ENCODE measurements at places on chromosomes 16 and 17.

DNA sequence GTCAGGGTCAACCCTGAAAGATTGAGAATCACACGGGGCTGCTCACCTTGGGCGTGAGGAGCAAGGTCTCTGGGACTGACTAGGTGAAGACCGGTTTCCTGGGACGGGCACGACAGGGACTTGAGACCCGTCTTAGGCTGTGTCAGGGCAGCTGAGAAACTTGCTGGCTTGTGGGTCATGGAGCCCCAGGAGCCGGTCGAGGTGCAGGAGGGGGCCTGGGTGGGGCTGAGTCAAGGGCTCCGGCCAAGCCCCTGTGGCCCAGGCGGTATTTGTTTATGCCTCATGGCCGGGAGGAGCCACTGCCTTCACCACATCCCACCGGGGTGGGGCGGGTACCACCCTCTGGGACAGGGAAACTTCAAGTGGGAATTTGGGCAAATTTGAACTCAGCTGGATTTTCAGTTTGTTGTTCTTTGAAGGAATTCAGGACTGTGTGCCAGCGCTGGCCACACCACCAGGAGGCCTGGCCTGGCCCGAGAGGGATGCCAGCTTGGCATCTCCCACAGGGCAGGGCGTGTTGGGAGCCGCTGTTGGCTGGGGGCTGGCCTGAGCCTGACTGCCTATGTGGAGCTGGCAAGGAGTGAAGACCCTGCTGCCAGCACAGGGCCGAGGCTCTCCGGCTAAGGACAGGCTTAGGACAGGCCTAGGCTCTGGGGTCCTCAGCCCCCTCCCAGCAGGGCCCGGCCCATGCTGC, 116.1 kb downstream of the METRNL start:
- DNase-seq: no peak

- DNase-seq: no peak
Measured at GRCh38 chr17:78342449-78343186, 17.3 kb downstream of the SOCS3 start.

GRCh38 chr17:54968988-54969332, 395 bp downstream of the STXBP4 start:
- peak; percentile 68 for DNase-seq

GRCh38 chr17:70138291-70138865, 31.0 kb upstream of the KCNJ2 start:
- no peak for DNase-seq

DNA sequence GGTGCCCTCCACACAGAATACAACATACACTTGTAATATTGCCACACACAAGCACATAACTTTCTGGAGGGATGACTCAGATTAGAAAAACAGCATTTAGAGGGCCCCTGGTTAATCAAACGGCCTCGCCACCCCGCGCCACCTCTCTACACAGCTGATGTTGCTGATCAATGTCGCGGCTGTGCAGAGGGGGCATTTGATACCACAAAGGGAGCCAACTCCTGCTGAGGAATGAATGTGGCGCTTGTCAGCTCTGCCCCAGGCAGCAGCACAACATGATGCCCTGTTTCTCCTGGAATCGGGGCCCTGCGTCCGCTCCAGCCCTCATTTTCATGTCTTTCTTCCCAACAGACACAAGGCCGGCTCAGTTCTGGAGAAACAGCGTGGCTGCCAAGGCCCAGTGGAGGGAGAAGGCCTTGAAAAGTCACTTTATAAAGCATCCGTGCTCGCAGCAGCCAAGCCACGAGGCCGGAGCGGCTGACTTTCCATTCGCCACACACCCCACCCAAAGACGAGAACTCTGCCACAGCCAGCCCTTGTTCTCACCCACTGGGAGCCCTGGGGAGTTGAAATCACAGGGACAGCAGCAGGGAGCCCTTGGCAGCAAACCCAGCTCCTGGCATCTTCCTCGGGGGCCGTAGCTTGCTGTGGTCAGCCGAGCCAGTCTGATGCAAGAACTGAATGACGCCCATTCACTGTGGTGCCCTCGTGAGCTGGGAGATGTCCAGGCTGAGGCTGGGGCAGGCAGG, 65.6 kb downstream of the XYLT1 start:
- no peak for DNase-seq

GRCh38 chr17:50798424-50799288, 31.3 kb upstream of the ANKRD40CL start:
- no peak for DNase-seq

GRCh38 chr16:74215249-74215648, 81.4 kb upstream of the PSMD7 start:
- DNase-seq: no peak

- DNase-seq: no peak
Measured at GRCh38 chr17:64739316-64740058, 77.4 kb upstream of the SMURF2 start.

DNA sequence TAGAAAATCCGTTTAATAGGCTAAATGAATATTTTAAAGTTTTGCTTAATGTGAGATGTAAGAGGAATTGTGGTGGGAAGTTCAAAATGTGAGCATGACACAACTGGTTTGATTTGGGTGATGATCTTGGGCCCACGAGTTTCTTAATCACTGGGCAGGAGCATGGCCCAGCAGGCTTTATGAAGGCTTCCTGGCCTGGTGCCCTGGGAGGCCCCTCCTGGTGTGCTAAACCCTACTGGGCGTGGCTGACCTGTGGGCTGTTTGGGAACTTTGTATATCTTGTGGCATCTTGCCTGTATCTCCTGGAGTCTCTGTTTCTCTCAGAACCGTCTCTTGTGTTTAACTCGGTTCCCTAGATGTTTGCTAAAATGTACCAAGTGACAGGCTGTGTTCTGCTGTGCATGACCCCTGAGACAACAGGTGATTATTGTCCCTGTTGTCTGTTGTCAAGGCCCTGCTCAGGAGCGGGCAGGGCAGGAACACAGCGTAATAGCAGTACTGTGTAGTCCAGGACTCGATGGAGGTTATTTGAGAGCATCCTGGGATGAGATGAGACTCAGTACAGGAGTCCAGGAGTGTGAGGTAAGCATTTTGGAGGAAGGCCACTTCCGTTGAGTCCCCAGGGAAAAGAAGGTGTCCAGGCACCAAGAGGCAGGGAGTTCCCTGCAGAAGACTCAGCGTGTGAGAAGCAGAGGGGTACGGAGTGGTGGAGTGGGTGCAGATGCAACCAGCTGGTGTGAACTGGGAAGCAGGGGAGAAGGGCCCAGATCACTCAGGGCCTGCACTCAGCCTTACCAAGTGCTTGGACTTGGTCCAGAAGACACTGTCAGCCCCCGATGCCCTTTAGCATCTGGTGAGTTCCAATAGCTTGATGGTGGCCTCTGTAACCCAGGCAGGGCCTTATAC, 48.5 kb downstream of the B9D1 start:
- no peak for DNase-seq

DNA sequence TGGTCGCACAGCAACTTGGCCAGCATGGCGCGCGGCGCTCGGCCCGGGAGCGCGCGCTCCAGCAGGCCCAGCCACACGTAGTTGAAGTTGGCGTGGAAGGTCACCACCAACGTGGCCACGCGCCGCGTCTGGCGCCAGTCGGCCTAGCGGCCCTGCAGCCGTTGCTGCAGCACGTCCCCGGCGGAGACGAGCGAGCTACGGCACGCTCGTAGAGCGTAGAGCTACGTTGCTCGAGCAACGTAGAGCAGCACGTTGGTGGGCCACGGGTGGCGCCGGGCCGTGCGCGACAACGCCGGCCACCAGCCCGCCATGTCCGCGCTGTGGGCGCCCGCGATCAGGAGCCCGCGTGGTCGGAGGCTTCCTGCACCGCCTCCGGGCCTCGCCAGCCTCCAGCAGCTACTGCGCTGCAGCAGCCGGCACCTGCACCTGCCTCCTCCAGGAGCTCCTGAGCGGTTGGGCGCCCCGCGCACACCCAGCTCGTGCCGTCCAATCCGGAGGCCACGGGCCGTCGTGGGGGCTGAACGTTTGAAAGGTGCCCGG, 13.4 kb upstream of the SULT1A1 start:
- DNase-seq: no peak

DNA sequence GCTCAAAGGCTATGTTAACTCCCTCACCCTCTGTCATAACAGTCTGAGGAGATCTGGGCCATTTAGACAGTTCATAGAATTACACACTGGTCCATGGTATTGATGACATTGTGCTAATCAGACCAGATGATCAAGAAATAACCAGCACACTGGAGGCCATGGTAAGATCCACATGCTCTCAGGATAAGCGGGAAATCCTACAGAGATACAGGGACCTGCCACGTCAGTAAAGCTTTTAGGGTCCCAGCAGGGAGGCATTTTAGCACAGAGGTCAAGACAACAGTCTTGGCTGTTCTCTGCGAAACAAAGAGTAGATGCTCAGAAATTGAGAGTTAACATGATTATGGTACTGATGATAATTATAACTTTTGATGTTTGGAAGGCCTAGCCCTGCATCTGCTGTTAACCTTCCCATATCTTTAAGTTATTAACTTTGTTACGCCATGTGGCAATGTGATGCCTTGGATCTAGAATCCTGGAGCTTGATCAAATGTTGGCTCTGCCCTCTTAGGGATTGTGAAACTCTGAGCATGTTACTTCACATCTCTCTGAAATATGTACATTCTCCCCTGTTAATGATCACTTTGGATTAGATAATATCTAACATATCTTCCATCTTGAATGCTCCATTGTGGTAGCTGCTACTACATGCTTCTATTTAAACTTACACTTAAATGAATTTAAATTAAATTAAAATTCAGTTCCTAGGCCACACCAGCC, 172.0 kb upstream of the SOX9 start:
- no peak for DNase-seq

GRCh38 chr16:62036101-62036801, at the start of gene CDH8:
Gene CDH8 (minus strand): TSS chr16:62036438. CDS start chr16:62021403, 15,035 bp downstream.
- no peak for DNase-seq

GRCh38 chr17:57273490-57273889, 17.2 kb downstream of the MSI2 start:
- DNase-seq: no peak

DNA sequence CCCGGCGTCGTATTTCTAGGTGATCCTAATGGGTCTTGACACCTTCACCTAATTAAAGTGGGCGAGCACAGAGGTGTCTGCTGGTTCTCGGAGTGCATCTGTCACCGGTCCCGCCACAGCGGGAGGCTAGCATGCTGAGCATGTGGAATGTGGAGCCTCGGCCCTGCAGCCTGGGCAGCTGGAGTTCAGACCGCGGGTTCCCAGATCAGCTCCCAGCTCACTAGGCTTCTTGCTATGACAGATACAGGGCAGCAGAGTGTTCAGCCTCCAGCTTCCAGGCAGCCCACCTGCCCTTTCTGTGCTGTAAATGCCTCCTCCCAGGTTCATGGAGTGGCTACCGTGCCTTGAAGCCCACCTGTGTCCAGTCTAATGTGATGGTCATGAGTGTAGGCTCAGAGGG, 166.7 kb downstream of the CPPED1 start:
- DNase-seq: no peak

- DNase-seq: peak; percentile 41
Measured at GRCh38 chr17:50841949-50842354, 6.6 kb downstream of the WFIKKN2 start.

GRCh38 chr17:4090898-4091297, 51.9 kb downstream of the ZZEF1 start:
- DNase-seq: no peak

- no peak for DNase-seq
Measured at GRCh38 chr17:56973520-56973919, 4.4 kb upstream of the SCPEP1 start.

DNA sequence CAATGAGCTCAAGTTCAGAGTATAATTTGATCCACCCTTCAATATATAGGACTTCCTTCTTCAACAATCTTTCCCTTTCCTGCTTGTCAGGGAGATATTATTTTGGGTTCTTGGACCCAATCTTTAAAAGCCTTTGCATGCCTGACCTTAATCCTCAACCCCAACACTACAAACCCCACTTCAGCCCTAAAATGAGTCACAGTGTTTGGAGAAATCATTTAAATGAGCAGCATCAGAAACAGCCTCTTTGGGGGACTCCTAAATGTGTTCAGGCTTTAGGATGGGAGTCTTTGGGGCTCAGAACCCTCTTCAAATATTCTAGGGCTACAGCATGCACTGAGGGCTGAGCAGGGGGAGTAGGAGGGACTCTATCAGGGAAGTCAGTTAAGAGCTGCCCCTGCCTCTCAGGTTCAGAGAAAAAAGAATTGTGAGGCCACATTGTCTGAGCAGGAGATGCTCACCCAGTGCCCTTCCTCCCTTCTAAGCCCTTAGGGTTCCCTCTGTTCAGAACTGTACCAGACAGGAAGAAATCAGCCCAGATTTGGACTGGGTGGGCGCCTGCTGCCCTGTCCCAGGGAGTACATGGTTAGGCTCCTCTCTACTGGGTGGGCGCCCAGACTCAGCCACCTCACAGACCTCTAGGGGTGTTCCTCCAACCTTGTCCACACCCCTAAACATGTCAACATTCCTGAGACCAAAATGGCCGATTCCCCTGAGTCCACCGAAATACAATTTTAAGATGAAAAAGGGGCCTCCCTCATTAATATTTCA, 5.0 kb downstream of the NEUROD2 start:
- DNase-seq: no peak

- no peak for DNase-seq
Measured at GRCh38 chr16:11794447-11794846, 2.6 kb downstream of the ZC3H7A start.

DNA sequence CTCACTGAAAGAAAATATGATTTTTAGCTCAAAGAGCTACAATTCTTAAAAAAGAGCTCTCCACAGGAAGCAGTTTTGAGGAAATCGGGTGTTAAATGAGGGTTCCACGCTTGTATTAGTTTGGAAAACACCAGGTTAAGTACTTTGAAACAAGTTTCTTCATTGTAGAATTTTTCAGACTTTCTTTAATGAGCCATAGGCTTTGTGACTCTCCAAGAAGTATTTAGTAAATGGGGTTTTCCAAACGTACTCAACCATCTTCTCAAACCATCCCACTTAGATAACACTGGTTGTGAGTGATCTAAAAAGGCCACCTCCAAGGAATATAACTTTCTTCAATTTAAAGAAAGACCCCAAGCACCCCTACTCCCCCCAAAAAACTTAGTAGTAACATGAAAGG, 2.7 kb downstream of the ULK2 start:
- no peak for DNase-seq

DNA sequence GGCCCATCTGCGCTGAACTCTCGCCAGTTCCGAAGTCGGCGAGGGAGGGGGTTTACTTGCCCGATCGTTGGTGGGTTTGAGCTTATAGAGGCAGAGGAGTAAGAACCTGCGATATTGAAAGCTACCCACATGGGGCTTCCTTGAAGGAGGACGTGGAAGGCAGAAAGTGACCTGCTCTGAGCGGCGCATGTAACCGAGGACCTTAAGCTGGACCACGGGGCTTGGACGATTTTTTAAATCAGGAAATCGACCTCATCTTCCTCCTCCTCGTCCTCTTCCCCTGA, 2.0 kb downstream of the PRAC2 start:
- no peak for DNase-seq

All from erythroblast (primary cell).